ENCODE measurements at places on chromosomes 1 and 21.

GRCh38 chr1:179883745-179884138 is 1.7 kb downstream of the TOR1AIP1 start:
- DNase-seq = peak; percentile 32

GRCh38 chr1:111743679-111744101 is 4.5 kb upstream of the INKA2 start:
- no peak for DNase-seq

GRCh38 chr1:59223989-59224634 is 72.8 kb upstream of the FGGY start:
- DNase-seq = no peak

DNA sequence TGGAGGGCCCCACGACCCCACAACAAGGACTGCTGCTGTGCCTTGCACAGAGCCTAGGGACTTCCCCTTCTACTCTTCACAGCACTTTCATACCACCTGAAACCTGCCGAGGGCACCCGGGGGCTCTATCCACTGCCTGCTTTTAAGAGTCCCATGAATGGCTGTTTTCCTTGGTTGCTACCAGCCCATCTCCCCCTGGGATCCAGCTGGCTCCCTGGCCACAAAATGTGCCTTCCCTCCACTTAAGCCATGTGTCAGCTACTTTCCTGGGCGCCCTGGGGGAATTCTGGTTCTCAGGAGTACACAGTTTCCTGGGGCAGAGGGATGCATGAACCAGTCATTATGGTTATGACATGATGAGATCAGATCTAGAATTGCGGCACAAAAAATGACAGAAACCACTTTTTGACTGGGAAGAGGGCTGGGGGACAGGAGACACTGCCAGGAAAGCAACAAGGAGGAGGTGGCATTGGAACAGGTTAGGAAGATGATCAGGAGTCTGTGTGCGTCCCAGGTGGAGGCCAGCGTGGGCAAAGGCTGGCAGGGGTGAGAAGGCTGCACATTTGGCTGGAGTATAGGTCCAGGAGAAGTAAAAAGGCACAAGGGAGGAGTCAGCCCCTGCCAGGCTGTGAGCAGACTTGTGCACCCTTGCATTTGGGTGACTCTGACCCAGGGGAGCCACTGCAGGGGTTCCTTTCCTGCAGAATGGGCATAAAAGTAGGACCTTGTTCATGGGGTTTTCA is 3.2 kb upstream of the TNFRSF8 start:
- no peak for DNase-seq

DNA sequence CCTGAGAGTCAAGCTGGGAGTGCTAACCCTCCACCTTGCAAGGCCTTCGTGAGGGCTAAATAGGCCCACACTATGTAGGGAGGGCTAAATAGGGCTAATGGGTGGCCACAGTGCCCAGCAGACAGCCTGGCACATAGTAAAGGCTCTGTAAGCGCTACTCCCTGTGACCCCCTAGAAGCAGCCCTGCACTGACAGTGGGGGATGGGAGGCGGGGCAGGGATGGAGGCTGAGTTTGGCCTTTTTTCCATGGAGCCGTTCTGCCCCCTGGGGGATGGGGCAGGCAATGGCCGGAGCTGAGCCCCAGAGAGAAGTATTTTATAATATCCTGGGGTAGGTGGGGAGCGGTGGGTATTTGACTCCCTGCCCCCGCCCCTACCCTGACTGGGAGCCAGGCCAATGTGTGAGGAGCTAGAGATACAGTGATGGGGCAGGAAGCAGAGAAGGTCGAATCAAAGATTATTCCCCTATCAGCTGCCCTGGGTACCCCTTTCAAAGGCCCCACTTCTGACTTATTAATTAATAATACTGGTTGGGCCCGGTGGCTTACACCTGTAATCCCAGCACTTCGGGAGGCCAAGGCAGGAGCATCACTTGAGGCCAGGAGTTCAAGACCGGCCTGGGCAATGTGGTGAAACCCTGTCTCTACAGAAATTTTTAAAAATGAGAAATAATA is 42.3 kb downstream of the LACTBL1 start:
- DNase-seq = peak; percentile 64

Measured in KBM-7 (cell line).